ENCODE measurements at places on chromosomes 3 and 15. TPM values are rescaled to one million over a fixed set of nuclear protein-coding genes. Genes with fewer than 3 reads are reported as not detected.

The GABRA5 gene
- total RNA-seq: 115 TPM

The RTF1 gene
- total RNA-seq: 27.7 TPM

The LMAN1L gene
- total RNA-seq: not detected

The LYZL4 gene
- total RNA-seq: not detected

The ITGB5 gene
- total RNA-seq: 348 TPM

The SCAANT1 gene
- not detected for total RNA-seq

The APBA2 gene
- 19.7 TPM for total RNA-seq

The MYZAP gene
- total RNA-seq: 0.74 TPM

The GNAI2 gene
- total RNA-seq: 48.7 TPM

The TLR9 gene
- total RNA-seq: not detected

The DUOXA2 gene
- total RNA-seq: not detected

The LMOD3 gene
- total RNA-seq: not detected

The ZNF660 gene
- total RNA-seq: not detected

The ZNF148 gene
- 12.1 TPM for total RNA-seq

Data from A549 treated with ZK216348 at 1 μM for 4 hours (cell line).